ENCODE measurements at places on chromosomes 13 and 19.

GRCh38 chr13:76925115-76925514 is 23.2 kb upstream of the ACOD1 start:
- DNase-seq, result no peak

GRCh38 chr19:52690369-52691214 is 44.3 kb downstream of the ZNF611 start:
- DNase-seq, result peak; percentile 91

GRCh38 chr13:30615866-30616541 is 1.7 kb upstream of the USPL1 start:
- peak; percentile 19 for DNase-seq

DNA sequence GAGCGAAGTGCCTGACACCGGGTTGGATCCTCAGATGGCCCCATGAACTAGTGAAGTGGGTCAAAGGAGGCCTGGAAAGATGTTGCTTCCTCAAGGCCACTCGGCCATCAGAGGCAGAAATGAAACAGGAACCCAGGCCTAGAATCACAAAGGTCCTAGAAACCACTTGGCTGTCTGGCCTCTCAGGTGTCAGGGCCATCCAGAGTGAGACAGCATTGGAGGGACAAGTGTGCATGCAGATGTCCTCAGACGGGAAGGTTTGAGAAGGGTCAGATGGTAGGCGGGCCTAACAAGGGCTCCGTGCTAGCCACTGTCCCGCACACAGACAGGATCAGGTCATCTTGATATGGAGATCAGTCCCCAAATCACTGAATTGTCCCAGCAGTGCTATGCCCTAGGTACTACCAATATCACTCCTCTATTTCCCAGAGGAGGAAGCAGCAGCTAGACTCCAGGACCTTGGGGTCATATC is 14.3 kb downstream of the CCDC97 start:
- no peak for DNase-seq

DNA sequence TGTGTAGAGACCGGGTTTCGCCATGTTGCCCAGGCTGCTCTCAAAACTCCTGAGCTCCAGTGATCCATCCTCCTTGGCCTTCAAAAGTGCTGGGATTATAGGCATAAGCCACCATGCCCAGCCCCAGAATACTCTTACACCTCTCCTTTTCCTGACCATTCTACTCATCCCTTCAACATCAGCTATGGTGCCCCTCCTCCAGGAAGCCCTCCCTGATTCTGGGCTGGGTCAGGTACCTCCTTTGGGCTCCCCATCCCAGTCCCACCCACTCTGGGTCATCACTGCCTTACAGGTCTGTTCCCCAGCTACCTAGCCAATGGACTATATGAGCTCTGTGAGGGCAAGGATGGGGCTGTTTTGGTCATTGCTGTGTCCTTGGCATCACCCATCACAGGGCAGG is 9.6 kb downstream of the TGFB1 start:
- DNase-seq, result no peak

- DNase-seq, result no peak
Measured at GRCh38 chr19:13031917-13032623, 36.8 kb downstream of the NFIX start.

DNA sequence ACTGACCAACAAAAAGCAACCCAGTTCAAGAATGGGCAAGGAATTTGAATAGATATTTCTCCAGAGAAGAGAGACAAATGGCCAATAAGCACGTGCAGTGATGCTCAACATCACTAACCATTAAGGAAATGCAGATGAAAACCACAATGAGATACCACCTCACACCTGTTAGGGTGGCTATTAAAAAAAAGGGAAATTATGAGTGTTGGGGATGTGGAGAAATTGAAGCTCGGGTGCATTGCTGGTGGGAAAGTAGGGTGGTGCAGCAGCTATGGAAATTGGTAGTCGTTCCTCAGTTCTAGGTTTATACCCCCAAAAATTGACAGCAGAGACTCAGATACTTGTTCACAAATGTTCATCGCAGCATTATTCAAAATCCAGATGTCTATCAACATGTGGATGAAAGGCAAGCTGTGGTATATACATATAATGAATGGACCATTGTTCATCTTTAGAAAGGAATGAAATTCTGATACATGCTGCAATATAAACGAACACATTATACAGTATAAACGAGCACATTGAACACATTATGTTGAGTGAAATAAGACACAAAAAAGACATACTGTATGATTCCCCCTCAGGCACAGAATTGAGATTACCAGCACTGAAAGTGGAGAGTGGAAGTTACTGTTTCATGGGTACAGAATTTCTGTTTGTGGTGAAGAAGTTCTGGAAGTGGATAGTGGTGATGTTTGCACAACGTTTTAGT is 927 bp downstream of the CHAMP1 start:
- DNase-seq, result no peak

- no peak for DNase-seq
Measured at GRCh38 chr19:15758379-15758778, 20.6 kb downstream of the OR10H3 start.

GRCh38 chr13:103883164-103883563 is 816.9 kb upstream of the SLC10A2 start:
- peak; percentile 94 for DNase-seq

GRCh38 chr19:30540761-30541160 is 168.6 kb downstream of the ZNF536 start:
- no peak for DNase-seq

- DNase-seq, result no peak
Measured at GRCh38 chr13:91017669-91018053, 329.8 kb upstream of the MIR17HG start.

DNA sequence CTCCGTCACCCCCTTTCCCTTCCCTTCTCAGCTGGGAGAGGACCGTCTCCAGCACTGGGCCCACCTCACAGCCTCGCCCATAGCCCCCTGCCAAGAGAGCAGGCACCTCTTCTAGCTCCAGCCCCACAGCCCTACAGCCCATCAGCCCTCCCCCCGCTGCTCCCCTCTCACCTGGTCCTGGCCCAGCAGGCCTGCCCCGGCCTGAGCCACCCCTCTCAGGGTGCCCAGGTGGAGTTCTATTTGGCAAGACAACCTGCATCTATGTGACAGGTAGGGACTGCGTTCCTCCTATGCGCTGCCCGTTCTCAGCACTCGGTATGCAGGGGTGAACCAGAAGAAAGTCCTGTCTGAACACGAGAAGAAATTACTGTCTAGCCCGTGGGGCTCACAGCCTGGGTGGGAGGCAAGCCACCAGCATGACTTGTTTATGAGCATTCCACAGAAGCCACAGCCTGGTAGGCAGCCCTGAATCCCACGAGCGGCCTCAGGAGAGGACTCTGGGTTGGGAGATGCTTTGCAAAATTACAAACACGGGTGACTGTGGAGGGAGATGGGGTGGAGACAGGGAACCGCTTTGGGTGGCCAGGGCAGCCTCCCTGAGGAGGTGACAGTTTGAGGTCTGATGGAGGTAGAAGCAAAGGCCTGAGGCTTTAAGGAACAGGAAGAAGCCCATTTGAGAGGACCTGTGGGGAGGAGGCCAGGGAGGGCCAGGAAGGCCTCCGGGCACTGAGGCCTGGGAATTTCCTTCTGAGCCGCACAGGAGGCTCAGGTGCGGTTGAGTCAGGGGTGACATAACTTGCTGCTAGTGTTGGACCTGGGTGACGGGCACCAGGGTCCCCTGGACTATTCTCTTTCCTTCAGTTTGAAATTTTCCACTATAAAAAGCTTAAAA is 1.2 kb upstream of the PLEKHF1 start:
- DNase-seq, result no peak

DNA sequence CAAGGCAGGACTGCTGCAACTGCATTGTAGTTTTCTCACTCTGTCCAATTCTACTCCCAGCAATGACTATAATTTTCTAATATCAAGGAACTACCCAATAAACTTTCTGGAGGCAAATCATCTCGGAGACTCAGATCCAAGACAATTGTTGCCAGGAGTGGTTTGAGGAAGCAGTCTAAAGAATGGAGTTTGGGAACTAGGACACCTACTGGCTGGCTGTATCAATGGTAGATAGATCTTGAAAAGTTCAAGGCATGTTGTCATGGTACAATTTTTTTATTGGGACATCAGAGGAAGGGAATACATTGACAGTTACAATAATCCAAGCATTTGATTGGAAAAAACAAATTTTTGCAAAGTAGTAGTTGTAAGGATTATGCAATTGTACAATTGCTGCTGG is 648.3 kb upstream of the SLITRK6 start:
- no peak for DNase-seq

DNA sequence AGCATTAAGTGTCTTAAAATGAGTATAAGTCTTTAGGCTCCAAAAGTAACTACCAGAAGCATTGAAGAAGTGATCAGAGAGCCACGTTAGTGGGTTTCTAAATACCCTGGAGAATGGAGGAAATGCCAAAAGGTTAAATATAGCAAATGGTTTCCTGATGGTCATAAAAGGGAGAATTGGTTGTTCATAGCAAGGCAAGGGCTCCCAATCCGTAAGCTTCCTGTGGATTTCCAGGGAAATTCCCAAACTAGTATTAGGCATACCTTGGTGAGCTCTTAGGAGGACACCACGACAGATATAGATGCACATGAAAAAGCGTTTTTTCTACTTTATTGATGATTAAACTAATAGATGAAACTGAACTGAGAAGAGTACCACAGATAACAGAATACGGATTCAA is 410.9 kb downstream of the FOXO1 start:
- no peak for DNase-seq

DNA sequence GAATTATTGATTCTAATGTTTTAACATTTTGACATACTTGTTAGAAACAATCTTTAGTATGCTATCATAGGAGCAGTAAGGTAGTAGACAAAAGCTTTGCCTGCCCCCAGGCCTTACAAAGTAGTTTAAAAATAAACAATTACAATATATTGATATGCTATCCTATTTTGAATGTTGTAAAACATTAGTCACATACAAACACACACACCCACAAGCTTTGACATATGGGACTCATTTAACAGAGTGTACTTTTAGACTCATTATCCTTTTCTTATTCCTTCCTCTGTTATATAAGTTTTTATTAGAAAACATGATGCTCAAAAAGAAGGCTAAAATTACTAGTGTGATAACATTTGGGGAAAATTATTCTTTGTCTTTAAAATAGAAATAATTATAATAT is 33.5 kb downstream of the UCHL3 start:
- no peak for DNase-seq

DNA sequence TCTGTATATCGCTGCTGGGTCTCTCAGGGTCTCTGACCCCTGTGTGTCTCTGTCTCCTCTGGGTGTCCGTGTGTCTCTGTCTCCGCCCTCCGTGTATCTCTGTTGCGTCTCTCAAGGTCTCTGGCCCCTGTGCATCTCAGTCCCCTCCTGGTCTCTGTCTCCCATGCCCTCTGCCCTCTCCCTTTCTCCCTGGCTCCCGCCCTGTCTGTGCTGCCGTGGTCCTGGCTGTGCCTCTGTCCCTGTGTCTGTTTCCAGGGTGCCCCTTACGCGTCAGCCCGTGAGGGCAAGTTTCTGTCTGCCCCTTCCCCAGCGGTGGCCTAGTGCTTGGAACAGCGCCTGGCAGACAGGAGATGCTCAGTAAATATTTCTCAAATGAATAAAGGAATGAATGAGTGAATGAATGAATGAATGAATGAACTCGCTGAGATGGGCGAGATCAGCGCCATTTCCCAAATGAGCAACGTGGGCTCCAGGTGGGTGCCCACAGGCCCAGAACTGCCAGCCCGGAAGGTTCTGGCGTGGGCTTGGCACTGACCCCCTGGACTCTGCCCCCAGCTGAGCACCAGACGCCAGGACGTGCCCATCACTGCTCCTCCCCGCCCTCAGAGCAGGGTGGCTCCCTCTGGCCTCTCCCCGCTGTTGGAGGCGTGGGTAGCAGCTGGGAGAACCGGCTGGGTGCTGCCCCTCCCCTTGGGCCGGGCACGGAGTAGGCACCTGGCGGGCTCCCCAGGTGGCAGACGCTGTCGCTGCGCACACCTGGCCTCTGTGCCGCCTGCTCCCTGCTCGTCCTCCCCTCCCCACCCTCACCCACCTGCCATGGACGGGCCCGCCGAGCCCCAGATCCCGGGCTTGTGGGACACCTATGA is at the start of gene SULT2B1:
Gene SULT2B1 (plus strand): TSS at position 736 of the 866 bp plus-strand sequence. CDS start 81 bp downstream, at position 817.
- no peak for DNase-seq

DNA sequence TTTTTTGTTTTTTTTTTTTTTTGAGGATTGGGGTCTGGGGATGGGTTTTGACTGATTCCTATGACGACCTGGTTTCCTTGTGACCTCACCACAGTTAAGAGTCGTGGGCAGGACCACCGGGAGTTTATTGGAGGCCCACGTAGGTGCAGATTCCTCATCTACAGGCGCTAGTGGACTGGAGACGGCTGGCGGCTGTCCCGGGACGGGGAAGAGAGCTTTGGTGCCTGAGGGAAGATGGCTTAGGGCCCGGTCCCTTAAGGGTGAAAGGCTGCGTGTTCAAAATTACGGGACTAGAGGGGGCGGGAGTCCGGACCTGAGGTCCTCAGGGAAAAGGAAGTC is 682 bp upstream of the TEAD2 start:
- no peak for DNase-seq

GRCh38 chr19:12913011-12913561 is 6.0 kb downstream of the SYCE2 start:
- no peak for DNase-seq

DNA sequence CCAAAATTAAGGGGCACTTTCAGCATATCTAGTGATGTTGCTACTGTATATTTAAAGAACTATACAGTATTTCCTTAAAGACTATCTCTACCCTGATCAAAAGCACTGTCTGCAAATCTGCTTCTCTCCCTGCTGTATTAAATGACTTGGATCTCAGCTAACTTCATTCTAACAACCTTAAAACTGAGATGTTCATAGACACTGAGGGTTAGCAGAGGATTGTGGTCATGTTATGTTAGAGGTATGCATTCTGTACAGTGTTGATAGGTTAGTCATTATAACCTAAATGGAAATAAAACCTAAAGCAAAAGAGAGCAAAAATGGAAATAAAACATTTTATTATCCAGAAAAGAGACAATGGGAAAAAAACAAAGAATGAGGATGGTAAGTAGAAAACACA is 9.9 kb downstream of the GPR183 start:
- DNase-seq, result no peak

GRCh38 chr19:48319647-48320541 is 5.5 kb upstream of the EMP3 start:
- peak; percentile 64 for DNase-seq

GRCh38 chr13:46775385-46776107 is 21.4 kb downstream of the ESD start:
- DNase-seq, result no peak

Data from amniotic stem cell (primary cell).